Stimulated activated CD4-positive, alpha-beta T cell treated with anti-CD3 and anti-CD28 coated beads, Interleukin-1b, Interleukin-23, amount 100 ng/mL, for 4 hours (primary cell): ENCODE measurements at places on chromosomes 12 and 14.

- no peak for DNase-seq
Measured at GRCh38 chr12:50806176-50806575, 36.5 kb upstream of the TMPRSS12 start.

DNA sequence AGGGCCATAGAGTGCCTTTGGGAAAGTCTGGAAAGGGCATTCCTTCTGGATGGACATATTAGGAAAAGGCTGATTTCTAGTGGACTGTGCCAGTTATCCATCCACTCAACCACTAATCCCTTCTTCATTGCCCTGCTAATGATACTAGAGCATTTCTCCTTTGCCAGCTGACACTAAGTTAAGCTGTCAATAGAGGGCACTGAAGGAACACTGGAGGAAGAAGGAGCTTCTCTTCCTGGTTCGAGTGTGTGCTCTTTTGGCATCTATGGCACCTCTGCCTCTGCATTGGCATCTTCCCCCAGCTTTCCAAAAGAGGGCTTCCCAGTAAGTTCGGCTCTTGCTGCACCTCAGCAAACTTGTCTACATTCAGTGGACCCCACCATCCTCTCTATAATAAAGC is 165.4 kb downstream of the DERA start:
- DNase-seq: no peak

- DNase-seq: no peak
Measured at GRCh38 chr14:76715101-76715500, 46.2 kb upstream of the VASH1 start.

GRCh38 chr12:92879698-92880322 is 49.3 kb downstream of the EEA1 start:
- DNase-seq: no peak

DNA sequence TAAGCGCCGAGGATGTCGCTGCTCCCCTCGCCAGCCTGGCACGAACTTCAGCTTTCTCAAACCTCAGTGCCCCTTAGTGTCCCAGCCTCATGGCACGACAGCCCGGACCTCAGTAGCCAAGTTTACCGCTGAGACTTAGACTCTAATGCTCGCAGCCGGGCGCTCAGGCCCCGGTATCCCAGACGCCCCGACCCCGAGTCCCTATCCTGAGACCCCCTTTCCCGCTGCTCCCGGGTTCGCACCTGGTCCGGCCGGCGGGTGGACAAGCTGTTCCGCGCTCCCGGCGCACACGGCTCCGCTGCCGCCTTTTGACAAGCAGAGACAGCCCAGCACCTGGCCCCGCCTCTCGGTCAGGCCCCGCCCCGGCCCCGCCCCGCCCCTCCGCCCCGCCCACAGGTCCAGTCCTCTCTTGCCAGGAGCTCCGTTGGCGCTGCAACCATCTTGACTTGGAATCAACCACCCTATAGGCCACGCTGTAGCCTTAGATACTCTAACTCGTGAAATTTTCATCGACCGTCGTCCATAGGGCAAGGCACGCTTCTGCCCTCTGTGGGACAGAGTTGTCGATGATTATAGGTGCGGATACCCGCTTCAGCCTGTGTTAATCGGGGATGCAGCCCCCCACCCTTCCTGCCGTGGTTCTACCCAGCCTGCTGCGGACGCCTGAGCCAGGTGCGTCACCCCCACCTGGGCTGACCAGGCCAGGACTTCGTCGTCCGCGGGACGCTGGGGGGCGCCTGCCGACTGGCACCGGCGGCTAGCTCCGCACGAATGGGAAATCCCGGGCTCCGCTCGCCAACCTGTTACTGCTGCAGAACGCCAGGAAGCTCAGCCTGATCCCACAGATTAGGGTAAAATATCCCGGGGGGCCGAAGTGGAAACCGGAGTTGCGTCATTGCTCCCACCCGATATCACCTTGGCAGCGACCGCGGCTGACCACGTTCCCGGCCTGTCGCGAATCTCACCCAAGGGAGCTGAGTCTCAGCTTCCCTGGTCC is at the start of gene VDR:
TSS of gene VDR (minus strand) at position 282 of the 997 bp plus-strand sequence. CDS start 25,881 bp downstream, outside the sequence.
- DNase-seq: peak; percentile 55

DNA sequence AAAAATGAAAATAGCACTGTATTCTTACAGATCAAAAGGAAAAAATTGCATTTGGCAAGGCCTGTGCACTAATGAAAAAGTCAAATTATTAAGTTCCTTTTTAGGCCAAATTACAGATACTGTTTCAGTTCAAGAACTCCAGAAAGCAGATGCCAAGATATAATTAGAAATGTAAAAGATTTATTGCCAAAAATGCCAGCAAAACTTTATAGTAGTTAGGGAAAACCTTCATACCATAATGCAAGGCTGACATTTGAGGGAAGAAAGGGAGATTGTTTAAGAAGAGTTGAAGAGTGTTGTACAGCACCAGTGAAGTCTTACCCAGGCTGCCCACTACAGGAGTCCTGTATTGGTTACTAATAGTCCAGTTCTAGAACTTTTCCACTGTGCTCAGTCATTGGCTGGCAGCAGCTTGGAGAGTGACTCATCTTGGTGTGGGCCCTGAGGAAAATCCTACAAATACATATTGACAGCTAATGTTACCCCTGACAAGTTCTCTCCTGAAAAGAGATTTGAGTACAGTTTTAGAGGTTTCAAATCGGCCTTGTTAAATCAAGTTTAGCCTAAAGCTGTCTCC is 600.4 kb downstream of the C12orf50 start:
- no peak for DNase-seq

- no peak for DNase-seq
Measured at GRCh38 chr12:108298761-108299275, 40.3 kb downstream of the CMKLR1 start.

GRCh38 chr14:90091393-90091792 is 29.6 kb downstream of the KCNK13 start:
- no peak for DNase-seq

GRCh38 chr12:65838330-65838976 is 14.2 kb downstream of the HMGA2 start:
- DNase-seq: no peak

GRCh38 chr12:122966743-122967550 is 684 bp upstream of the ABCB9 start:
- no peak for DNase-seq

DNA sequence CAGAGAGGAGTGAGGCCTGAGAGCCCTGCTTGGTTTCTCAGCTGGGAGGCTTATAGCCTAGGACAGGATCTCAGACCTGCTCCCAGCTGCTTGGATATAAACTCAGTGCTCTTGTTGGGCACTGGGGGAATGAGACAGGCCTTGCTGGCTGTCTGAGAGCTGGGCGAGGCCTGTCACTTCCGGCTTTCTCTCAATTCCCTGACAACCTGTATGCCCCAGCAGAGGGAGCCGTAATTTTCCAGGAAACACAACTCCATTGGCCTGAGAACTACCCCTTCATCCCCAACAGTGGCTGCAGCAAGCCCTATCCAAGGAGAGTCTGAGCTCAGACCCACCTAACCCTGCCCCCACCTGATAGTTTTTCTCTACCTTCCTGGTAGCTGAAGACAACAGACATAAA is 258.3 kb upstream of the STXBP6 start:
- DNase-seq: no peak

- DNase-seq: no peak
Measured at GRCh38 chr14:101426466-101426865, 134.8 kb upstream of the DIO3 start.

DNA sequence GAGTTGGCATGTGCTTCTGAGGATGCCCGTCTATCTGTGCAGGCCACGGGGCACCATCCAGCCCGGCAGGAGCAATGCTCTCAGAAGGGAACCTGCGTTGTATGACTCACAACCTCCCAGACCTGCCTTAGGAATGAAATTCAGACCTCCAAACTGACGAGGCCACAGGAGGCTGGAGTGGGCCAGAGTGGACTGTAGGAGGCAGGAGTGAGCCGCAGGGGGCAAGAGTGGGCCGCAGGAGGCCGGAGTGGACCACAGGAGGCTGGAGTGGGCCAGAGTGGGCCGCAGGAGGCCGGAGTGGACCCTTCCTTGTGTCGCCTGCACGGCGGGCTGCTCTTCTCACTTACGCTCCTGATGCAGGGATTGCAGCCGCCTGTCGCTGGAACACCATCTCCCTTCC is 11.1 kb upstream of the FBRSL1 start:
- DNase-seq: no peak

DNA sequence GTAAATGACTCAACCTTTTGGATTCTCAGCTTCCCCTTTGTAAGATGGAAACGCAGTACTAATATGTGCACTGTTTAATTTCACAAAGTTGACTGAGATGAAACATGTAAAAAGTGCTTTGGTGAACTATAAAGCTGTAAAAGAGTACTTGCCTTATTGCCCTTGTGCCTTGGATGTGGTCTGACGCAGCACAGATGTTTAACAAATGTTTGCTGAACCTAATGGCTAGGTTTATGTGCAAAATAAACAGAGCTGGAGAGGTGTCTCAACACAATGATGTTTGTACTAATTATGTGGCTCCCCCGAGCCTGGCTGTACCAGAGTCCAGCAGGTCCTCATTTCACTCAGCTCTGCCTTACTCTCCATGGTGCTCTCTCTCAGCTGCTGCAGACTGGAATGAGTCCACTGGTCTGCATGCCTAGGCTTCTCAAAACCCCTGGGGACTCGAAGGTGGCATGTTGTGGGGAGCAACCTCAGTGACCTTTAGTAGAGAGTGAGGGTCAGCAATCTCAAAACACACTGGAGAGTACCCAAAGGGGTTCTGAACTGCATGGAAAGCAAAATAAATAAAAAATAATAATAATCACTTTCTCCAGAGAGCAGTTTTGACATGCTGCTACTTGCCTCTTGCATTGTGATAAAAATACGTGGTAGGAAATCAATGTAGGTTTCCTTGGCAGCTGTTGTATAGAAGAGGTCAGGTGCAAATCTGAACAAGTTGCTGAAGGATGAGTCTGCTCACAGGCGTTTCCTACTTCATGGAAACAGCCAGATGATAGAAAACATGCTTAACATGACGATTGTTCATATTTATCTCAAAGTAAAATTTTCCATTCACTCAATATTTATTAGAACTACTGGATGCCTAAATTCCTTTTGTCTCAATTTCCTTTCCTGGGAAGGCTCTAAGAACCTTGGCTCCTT is 8.5 kb upstream of the AMIGO2 start:
- no peak for DNase-seq

- DNase-seq: no peak
Measured at GRCh38 chr12:9323144-9323681, 115.0 kb upstream of the PZP start.

- no peak for DNase-seq
Measured at GRCh38 chr14:54312166-54312801, 84.5 kb upstream of the CDKN3 start.

DNA sequence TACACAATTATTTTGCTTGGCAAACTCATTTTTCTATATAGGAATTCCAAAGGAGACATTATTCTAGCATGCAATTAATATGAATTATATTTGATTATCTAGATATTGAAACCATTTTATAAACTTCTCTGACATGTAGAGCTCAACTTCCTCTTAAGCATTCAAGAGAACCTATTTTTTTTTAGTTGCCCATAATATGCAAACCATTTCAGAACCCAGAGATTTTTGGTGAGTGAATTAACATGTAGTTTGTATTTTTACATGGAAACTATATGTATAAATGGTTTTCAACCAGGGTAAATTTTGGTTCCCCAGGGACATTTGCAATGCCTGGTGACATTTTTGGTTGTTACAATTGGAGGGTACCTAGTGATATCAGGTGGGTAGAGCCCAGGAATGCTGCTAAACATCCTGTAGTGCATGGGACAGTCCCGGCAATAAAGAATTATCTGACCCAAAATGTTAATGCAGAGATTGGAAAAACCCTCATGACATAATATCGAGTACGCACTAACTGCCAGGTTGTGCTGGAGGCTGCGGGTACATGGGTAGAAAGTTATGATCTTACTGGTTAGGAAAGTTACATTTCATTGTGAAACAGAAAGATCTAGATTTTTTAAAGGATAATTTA is 338.9 kb upstream of the GARIN2 start:
- no peak for DNase-seq

GRCh38 chr12:9674226-9674590 is 4.7 kb downstream of the CLEC2D start:
- DNase-seq: no peak

DNA sequence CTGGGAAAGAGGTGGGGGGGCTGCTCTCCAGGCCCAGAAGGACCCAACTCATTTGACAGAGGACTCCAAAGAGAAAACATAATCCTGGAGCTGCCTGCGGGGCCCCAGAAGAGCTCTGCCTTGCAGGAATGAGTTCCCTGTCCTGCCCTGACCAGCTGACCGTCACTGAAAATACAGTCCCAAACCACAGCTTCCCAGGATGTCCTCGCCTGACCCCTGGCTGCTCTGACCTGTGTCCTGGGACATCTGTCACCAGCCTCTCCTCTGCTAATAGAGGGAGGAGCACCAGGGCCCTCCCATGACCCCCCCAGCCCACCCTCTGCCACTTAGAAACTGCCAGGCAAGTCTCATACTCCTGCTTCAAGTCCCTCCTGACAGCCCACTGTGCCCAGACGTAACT is 9.8 kb downstream of the FIGNL2 start:
- no peak for DNase-seq

- DNase-seq: no peak
Measured at GRCh38 chr14:54366736-54367735, 29.8 kb upstream of the CDKN3 start.

DNA sequence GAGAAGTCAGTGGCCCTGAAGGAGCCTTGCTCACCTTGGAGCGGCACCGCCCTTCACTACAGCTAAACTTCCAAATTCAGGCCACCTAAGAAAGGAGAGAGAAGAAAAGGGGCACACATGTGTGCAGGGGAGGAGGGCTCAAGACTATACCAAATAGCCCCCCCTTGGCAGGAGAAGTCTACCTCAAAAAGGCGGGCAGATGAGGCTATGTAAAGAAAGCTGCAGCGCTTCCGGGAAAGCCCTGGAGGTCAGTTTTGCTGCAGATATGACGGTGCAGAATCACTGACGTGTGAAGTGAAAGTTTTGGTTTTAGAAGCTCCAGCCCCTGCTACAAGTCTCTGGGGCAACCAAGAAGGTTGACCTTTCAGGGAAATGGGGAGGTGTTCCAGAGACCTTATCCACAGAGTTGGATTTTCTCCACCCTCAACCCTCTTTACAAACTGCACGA is 48.2 kb upstream of the PNMA1 start:
- DNase-seq: no peak

DNA sequence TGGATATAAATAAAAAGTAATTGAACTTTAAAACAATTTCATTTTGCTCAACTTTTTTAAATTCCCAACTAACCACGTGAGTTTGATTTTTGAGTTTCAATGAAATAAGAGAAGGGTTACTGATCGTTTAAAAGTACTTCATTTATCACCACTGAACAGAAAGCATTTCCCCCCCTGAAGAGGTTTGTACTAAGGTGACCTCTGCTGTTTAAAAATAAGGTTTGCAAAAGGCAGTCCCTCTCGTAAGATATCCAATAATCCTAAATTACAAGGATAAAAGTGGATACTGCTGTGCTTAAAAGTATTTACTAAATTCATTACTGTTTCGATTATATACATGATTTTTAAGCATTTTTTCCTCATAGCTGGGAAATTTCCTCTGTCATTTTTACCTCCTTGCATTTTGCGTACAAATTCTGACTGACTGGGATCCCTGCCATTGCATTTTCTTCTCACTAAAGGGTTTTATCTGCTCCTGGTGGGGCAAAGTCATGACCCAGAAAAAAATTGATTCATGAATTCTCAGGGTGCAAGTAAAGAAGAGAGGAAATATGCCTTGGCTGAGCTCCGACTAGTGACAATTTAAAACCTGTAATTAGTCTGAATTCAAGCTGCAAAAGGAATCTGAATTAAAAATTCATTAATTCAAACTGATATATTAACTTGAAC is 463.8 kb downstream of the PRKD1 start:
- DNase-seq: no peak
